EL (cell line): ENCODE measurements at places on chromosomes 1 and 21.

- no peak for DNase-seq
These were observed at the start of gene C1orf226 for GRCh38 chr1:162381383-162381782. TSS of gene C1orf226 (plus strand) at chr1:162381728. CDS start at chr1:162381902, 174 bp downstream.

GRCh38 chr1:205245096-205245495 lies 17.4 kb downstream of the TMCC2 start:
- DNase-seq: no peak

- DNase-seq: peak; percentile 43
These were observed 51.9 kb downstream of the EIF4G3 start for GRCh38 chr1:21124846-21125245.

DNA sequence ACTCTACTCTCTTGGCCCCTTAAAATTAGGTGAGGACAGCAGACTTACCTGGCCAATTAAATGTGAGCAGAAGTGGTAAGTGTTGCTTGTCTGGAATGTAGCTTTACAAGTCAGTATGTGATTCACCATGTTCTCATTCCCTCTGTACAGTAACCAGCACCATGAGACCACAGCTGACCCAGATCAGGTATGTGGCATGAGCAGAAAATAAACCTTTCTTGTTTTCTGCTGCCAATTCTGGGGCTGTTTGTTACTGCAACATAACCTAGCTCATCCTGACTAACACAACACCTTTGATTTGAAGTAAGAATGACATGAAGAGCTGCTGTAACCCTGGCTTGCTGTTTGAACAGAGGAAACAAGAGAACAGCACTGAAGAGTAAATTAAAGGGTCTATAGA lies 24.9 kb downstream of the ITPKB start:
- no peak for DNase-seq

- DNase-seq: no peak
These were observed 301.7 kb upstream of the PROX1 start for GRCh38 chr1:213685992-213686582.

- DNase-seq: peak; percentile 95
These were observed 66.0 kb upstream of the SLC25A33 start for GRCh38 chr1:9473032-9473807.

GRCh38 chr1:175148068-175148467 lies 44.5 kb downstream of the KIAA0040 start:
- no peak for DNase-seq

GRCh38 chr21:29168891-29169315 lies 38.5 kb downstream of the MAP3K7CL start:
- DNase-seq: no peak

- peak; percentile 23 for DNase-seq
These were observed 13.2 kb downstream of the MGST3 start for GRCh38 chr1:165644064-165644735.

- DNase-seq: peak; percentile 87
These were observed at the start of gene ROR1 for GRCh38 chr1:63773815-63774616. TSS of gene ROR1 (plus strand) at chr1:63774017.

DNA sequence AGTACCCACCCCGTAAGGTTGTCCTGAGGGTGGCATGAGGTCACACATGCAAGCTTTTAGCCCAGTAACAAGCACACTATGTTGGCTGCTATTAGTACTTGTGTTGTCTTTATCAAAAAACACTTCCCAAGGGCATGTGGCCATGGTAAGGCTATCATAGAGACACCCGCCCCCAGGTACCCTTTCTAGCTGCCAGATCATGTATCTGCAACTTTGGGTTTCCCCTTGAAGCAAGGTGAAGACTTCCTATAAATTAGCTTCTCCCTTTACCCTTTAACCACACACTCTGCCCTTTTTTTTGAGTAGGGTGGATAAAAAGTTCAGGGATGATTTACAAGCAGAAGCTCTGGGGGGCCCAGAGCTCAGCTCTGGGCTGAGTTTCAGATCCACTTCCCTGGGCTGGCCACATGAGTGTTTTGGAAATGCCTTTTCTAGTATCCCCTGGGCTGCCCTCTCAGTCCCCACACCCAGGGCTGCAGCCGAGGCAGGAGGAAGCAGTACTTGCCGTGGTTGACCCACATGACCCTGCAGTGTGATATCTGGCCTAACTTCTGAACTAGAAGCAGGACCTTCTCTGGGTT lies 2.0 kb downstream of the ZDHHC18 start:
- DNase-seq: no peak

DNA sequence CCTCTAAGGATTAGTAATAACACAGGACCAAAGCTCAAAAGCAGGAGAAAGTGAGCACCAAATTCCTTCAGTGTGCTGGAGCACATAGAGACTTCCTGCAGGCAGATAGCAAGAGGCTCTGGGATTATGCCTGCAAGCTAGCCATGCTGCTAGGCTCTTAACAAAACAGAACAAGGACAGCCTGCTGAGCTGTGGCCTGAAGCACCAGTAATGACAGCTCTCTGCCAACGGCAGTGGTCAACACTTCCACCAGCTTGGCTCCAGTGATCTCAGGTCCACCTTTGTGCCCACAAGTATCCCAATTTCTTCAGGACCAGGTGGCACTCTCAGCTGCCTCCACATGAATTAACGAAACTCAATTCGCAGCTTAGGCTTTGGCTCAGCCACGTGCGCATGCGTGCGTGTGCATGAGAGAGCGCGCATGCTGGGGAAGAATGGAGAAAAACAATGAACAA lies 64.2 kb downstream of the SLC45A1 start:
- DNase-seq: no peak

GRCh38 chr1:108129999-108130398 lies 70.1 kb downstream of the SLC25A24 start:
- DNase-seq: no peak

- DNase-seq: no peak
These were observed 6.1 kb downstream of the ATP1A1 start for GRCh38 chr1:116379057-116379630.

DNA sequence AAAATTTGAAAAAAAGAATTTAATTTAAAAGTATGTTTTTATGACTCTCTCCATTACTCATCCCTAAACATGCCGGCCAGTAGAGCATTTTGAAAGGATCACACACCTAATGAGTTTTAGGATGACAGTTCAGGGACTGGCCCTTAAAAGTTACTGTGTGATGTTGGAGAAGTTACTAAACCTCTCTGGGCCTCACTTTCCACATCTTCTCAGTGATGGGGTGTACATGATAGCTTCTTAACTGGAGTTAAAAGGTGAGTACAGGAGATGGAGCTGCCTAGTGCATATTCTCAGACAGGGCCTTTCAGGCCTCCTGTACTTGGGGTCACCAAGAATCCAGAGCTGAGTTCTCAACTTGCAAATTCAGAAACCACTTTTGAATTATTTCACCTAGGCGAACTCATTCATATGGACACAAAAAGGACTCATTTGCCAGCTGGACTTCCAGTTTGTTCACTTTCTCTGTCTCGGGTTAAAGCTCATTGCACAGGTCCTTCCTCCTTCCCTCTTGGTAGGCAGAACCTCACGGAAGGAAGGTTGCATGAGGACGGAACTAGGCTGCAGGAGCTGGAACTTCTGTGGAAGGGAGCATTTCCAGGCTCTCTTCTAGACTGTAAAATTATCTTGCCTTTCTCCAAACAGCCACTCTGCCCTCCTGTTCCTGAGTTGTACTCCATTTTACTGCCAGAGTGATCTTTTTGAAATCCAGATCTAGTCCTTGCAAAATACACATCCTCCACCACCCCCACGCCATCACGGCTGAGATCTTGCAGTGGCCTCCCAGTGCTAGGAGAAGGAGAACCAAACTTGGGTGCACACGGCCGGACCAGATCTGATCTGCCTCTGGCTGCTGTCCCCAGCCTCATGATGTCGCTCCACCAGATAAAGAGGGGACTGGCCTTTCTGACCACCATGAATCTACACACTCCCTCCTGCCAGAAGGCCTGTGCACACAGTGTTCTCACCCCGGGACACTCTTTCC lies 4.3 kb upstream of the SLC30A1 start:
- no peak for DNase-seq

GRCh38 chr1:200474633-200475032 lies 64.8 kb upstream of the ZNF281 start:
- no peak for DNase-seq

DNA sequence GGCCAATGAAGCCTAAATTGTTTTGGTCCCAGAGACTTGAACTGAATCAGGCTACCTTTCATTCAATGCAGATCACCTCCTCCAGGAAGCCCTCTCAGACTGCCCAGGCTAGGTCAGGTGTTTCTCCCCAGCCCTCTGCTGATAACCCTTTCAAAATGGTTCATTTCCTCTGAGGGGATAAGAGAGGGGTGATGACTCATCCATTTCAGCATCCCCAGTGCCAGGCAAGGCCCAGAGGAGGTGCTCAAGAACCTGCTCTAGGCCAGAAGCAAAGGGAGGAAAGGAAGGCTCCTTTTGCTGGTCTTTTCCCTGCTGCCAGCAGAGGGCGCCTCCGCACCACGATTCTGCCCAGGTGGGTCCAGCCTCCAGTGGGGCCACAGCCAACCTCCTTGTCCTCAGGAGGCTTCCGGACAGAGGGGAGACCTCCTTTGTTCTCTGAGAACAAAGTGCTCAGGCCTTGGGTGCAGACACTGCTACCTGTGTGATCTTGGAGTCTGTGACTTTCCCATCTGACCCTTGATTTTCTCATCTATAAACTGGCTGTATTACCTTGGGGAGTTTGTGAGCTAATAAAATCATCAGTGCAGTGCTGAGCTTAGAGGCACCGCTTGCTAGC lies 45.3 kb upstream of the ARHGEF10L start:
- DNase-seq: peak; percentile 82

- no peak for DNase-seq
These were observed 40.5 kb downstream of the AMY1C start for GRCh38 chr1:103790172-103790571.

GRCh38 chr1:215643592-215644321 lies 76.7 kb downstream of the KCTD3 start:
- no peak for DNase-seq

DNA sequence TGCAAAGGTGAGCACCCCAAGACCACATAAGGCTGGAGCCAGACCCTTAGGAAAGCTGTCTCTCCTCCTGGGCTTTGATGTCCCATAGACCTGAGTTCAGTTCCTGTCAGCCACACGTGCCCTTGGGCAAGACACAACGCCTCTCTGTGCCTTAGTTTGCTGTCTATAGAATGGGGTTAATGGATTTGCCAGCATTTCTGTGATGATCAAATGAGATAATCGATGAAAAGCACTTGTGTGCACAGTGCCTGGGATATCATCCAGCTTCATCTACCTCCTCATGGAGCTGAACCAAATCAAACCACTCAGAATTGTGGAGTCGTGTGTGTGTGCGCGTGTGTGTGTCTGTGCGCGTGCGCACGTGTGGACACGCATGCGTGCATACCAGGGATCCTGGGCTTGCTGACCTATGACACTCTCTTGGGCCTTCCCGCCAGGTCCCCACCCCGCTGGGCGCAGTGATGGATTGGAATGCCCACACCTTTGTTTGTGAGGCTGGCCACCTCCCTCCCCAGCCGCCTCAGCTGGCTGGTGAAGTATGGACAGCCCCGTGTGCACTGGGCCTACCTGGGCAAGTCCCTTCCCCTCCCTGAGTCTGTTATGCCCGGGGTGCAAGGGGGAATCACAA lies 5.2 kb downstream of the TTC22 start:
- DNase-seq: no peak

GRCh38 chr1:157090196-157090647 lies 9.4 kb downstream of the ETV3L start:
- DNase-seq: peak; percentile 78

GRCh38 chr1:29498126-29499103 lies 262.1 kb downstream of the PTPRU start:
- no peak for DNase-seq

GRCh38 chr21:35404247-35404646 lies 355.1 kb upstream of the RUNX1 start:
- no peak for DNase-seq

- DNase-seq: no peak
These were observed 8.7 kb upstream of the PIGM start for GRCh38 chr1:160040476-160040875.

GRCh38 chr1:181010789-181011188 lies 11.9 kb downstream of the STX6 start:
- DNase-seq: peak; percentile 74

- DNase-seq: no peak
These were observed at the start of gene KRTAP7-1 for GRCh38 chr21:30829659-30830058. TSS of gene KRTAP7-1 (minus strand) at chr21:30829759. CDS start at chr21:30829698, 61 bp downstream.

- no peak for DNase-seq
These were observed 332.8 kb upstream of the ZRANB2 start for GRCh38 chr1:71413441-71414175.

- no peak for DNase-seq
These were observed 200.9 kb downstream of the TM2D1 start for GRCh38 chr1:61523893-61524605.

DNA sequence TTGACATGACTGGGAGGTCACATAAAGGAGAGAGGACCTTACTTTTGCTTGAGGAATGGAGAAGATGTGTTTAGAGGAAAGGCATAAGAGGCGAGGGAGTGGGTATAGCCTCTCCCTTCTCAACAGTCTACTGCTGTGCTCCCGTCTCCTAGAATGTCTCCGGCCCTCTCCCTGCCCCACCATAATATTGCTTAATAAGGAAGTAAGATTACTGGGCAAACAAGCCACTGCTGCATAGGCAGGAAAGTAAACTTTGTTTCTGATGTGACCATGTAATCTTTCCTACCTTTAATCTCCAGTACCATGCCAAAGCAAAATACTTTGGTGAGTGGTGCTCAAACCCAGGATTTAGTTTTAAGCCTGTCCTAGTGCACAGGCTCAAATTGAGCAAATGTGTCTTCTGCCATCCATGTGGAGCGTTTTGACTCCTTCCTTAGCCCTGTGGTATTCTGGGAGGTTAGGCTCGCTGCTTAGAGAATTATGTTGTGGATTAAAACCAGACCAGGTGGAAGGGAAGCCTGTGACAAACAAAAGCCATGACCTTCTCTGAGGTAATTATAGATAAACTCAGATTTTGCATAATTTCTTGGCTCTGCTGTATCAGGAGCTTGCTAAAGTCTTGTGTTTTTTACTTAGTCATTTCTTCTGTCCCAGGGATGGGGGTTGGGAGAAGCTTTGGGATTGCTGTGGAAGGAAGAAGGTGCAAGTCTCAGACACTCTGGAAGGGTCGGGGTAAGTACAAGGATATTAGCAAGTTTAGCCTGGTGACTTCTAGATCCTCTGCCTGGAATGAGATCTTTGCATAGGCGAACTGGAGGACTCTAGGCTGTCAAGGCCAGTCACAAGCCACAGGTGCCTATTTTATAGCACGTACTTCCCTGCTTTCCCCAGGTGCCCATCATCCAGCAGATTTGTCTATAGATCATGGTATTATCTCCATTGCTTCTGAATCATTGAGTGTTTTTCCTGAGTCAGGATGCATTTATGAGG lies 34.5 kb upstream of the DIPK1A start:
- no peak for DNase-seq

GRCh38 chr1:6396998-6397397 lies 3.4 kb upstream of the ACOT7 start:
- no peak for DNase-seq

DNA sequence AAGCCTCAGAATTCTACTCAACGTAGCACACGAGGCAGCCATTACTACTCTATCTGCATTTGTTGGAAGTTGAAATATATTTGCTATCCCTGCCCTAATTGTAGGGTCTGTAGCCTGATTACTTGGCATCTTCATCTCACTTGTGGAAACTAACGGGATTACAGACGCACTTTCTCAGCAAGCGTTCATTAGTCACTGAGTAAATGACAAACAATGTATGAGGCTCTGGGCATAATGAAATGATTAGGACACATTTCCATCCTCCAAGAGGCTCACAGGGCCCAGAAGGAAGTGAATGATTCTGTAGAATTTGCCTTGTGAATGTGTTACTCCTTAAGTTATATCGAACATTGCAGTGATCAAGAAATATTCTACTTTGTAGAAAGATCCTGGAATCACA lies 78.1 kb downstream of the KIF26B start:
- no peak for DNase-seq

- DNase-seq: no peak
These were observed 14.3 kb downstream of the RNF207 start for GRCh38 chr1:6220236-6220635.
